ENCODE measurements at places on chromosomes 2 and 18.

DNA sequence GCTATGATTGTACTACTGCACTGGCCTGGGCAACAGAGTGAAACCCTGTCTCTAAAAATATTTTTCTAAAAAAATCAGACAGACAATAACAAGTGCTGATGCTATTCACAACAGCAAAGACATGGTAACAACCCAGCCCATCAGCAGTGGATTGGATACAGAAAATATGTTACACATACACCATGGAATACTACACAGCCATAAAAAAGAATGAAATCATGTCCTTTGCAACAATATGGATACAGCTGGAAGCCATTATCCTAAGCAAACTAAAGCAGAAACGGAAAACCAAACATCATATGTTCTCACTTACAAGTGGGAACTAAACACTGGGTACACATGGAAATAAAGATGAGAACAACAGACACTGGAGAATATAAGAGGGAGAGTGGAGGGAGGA, 19.9 kb downstream of the FAM161A start:
- DNase-seq, result no peak

GRCh38 chr18:79424008-79424565, 28.4 kb downstream of the NFATC1 start:
- no peak for DNase-seq

DNA sequence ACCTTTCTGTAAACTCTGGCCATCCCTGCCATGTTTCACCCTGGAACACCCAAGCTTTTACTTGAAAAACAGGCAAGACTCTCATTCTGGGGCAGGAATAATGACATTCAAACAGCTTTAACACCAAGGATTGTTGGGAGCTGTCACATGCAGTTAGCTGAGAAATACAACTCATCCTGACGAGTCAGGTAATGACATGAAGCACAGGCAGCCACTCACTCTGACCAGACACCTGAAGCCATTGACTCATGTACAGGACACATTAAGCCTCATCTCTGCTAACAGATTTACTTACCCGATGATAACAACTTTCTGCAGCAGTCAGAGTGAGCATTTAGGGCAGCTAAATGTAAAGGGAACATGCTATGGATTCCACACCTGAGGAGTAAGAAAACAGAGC, 163.1 kb upstream of the PGAP1 start:
- DNase-seq, result no peak

DNA sequence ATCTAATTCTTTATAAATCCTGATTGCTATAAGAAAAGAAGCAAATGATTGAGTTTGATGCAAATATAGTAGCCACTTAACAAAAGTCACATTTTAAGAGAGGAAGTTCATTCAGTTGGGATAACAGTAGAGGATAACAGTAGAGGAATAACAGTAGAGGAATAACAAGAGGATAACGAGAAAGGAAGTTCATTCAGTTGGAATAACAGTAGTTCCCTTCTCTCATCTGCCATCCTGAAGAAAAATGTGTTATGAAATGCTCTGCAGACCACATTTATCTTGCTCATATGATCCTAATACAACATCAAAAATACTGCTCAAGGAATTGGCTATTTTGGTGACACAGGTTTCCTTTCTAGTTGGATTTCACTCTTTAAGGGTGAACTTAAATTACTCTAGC, 105.3 kb upstream of the UNC80 start:
- DNase-seq, result no peak

GRCh38 chr2:110732422-110733413, at the start of gene ACOXL:
Gene ACOXL, plus strand, starts transcription at chr2:110732573. Its CDS starts 35,817 bp downstream, at chr2:110768390.
- DNase-seq, result no peak

DNA sequence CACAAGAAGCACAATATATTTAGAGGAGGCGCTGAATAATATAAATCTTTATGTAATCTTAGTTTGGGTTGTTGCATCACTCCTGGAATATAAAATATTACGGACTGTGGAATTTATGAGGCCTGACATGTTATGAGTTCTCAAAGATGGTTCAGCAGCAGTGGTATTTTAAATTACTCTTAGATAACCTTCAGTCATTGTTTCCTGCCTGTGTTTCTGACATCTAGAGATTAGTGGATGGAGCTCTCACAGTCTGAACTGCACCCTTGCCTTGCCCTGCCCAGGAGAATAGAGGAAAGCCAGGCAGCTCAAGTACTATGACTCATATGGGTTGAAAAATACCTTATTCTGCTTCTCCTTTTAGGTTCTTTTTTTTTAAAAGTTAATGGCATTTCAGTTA, 70.0 kb downstream of the ACSL3 start:
- no peak for DNase-seq

DNA sequence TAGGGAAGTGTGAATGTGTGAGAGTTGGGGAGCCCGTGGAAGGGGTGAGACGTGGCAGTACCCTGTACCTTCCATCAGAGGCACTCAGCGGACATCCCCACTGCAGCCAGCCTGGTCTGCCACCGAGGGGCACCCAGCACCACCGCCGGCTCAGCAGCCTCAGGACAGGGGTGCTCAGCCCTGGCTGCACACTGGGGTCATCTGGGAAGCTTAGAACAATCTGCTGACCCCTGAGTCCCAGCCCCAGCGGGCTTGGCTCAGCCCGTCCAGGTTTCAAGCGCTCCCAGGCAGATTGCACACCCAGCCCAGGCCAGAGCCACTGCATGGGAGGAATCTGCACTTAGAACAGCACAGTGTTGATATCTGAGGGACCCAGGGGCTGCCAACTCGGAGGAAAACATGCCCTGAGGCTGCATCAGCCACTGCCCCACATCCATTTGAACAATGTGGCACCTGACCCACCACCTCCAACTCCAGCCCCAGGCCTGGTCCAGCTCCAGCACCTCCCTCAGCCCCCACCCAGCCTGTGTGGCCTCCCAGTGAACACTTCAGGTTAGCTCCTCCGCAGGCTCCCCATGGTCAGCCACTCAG, 147.1 kb upstream of the OTOS start:
- no peak for DNase-seq

DNA sequence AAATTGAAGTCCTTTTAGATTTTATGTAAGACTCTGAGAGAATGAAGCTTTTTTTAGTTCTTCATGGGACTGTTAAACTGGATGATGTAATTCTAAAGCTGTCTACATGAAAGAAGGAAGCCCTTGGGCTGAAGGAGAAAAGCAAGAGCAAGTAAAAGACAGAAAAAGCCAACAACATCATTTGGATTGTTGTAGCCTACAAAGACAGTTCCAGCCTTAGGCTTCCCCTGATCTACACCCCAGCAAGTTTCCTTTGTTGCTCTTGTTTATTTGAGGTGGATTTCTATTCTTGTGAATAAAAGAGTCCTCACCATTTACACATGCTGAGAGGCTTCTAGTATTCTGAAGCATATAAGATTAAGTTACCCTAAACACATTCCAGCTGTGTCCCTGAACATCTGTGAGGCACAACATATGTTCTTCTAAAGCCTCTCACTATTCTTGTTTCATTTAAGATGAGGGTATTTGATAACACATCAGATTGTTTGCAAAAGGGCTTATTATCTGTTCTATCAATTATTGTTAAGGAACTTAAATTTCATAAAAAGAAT, 377.8 kb downstream of the LNPK start:
- DNase-seq, result no peak

- DNase-seq, result no peak
These were observed 16.4 kb upstream of the IL1RL1 start for GRCh38 chr2:102294802-102295489.

DNA sequence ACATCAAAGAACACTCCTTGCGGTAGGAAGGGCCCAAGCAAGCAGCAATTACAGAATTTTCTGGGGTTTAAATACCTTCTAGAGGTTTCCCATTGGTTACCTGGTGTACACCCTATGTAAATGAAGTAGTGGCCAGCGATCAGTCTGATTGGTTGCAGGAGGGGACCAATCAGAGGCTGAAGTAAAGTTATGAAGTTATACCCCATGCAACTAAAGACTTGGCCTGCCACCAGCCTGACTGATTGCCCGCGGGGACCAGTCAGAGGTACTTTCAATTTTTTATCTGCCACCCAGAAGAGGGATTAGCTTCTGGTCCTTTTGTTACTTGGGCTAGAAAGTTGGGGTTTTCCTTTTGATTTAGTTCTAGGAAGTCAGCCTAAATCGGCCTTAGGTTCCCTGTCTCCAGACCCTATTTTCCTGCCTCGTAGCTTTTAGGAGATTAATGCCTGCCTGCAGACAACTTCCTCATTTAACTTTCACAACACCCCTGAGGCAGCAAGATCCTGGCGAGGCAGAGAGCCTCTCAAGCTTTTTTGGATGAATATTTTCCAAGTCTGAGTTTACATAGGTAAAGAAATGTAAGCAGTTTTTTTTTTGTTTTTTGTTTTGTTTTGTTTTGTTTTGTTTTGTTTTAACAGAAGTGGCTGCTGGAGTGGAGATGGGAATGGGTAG, 1.5 kb upstream of the DGUOK start:
- no peak for DNase-seq

- DNase-seq, result no peak
These were observed 16.9 kb downstream of the PRKAG3 start for GRCh38 chr2:218814540-218815243.

DNA sequence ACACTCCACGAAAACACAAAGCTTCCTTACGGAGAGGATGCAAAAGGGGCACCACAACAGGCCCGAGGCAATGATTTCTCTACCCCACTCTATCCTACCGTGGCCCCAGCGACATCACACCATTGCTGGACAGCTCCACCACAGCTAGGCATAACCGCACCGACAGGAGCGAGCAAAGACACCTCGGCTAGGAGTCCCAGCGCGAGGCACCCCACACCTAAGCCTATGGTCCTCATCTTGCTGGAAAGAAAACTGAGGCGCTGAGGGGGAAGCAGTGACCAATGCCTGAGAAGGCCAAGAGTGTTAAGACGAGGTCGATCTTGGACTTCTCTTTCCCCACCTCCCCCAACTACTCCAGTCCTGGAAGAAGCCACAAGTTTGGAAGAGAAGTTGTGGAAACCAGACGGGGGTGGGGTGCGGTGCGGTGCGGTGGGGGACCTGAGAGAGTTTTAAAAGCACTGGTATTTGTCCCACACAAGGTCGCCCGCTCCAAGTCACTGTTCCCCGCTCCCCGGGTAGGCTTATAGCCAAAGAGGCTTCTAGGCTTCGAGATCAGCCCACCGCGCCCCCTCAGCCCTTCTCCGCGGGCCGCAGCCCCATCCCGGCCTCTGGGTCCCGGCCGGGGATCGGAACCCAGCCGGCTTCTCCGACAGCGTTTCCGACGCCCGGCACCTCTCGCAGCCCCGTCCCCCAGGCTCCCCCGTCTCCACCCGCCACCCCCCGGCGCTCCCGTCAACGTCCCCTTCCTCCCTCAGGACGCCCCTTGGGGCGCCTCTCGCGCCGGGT, 766 bp downstream of the PDE6D start:
- no peak for DNase-seq

- no peak for DNase-seq
These were observed 19.6 kb downstream of the COMMD1 start for GRCh38 chr2:61924895-61925663.

- DNase-seq, result no peak
These were observed 60.9 kb downstream of the HDAC4 start for GRCh38 chr2:239339726-239340601.

DNA sequence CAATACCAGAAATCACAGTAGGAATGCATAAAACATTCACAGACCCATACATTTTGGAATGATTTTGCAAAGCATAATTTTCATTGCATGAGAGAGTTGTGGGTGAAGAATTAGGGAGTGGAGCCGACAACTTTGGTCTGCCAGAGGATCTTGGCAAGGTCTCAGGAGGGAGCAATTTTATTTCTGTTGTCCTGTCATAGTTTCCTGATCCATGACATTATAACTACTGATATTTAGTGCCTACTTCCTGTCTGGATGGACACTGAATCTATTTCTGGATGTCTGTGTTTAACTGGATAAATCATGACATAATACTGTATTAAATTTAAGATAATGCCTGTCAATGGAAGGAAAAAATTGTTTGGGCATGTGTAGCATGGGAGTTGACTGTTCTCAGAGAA, 2.4 kb downstream of the ITGA4 start:
- no peak for DNase-seq

- DNase-seq, result no peak
These were observed 3.2 kb upstream of the SERPINE2 start for GRCh38 chr2:224042191-224042696.

All from effector CD8-positive, alpha-beta T cell (primary cell).